ENCODE measurements at places on chromosomes 2 and 18.
A peak's percentile ranks its signal among the peaks of the same experiment; 100 is the strongest.

DNA sequence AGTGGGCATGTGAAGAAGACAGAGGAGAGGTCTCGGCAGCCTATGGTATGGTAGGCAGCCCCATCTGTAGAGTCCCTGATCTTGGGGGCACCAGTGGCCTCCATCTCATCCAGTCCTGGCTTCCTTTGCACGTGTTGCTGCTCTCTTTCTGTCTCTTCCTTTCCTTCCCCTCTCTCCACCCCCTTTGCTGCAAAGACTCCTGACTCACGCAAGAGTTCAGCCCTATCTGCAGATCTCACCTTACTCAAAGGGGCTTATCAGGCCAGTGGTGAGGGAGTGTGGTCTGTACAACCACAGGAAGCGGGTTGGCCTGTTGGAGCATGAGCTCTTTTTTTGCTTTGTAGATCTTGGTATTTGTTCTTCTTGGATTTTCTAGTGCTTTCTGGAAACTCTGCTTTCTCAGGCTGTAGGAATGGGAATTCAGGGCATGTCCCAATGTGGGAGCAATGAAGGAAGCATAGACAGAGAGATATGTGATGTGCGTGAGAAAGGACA is 14.6 kb upstream of the NT5DC4 start:
- DNase-seq, result peak; percentile 95

DNA sequence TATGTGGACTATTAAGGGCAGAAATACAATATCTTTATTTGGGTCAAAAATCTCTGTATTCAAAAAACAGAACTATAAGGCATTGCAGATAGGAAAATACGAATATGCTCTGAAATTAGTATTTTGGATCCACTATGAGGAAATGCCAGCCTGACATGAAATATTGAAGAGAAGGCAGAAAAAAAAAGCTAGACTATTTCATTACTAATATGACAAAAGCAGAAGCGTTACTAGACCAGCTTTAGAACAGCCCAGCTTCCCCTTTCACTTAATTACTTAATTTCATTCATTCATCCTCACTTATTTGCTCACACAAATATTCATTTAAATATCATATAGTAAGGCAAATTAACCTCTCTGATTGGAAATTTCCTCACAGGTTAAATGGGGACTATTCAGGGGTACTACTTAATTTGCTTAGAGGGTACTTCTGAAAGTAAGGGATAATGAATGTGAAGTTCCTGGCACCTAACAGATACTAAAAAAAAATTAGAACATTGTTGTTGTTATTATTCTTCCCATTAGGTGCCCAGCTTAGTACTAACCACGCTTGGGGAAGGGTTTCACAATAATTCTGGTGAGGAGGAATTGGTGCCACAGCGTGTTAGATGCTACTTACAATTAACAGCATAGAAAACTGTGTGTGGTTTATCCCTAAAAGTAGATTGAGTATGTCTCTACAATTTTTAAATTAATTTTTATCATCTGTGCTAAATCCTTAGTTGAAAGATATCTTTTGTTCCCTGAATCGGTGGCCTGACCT is 71.1 kb upstream of the CTLA4 start:
- no peak for DNase-seq

- no peak for DNase-seq
Measured at GRCh38 chr2:238554468-238555315, 128.0 kb downstream of the ASB1 start.

DNA sequence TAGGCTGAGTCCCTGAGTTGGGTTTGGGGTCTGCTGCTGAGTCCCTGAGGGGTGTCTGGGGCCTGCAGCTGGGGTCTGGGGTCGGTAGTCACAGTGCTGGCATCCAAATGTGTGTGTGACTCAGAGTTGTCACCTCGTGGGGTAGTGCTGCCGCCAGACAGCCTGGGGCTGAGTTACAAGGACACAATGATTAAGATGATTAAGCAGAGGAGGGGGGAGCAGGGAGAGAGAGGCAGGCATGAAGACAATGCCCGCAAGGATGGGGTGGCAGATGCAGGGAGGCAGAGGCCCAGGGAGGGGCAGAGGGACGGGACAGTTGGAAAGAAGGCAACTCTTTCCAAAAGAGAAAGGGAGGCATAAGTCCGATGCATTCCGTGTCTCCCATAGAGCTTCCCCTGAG is 120.2 kb downstream of the CELF4 start:
- DNase-seq, result no peak

DNA sequence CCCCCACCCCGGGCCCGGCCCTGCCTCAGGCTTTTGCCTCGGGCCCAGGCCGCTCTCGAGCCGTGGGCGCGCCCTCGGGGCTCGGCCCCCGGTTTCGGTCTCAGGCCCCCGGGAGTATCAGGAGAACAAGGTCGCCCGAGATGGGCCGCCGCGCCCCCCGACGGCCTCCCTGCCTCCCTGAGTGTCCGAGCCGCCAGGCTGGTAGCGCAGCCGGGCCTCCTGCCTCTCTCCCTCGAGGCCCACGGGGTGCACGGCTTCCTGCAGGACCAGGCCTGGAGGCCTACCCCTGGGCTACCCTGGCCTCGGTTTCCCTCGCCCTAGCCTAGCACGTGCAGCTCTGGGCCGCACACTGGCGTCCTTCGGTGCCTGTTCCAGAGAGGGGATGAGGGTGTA is 8.4 kb downstream of the GBX2 start:
- no peak for DNase-seq

GRCh38 chr18:55795101-55795669 is 207.2 kb upstream of the TCF4 start:
- DNase-seq, result no peak

DNA sequence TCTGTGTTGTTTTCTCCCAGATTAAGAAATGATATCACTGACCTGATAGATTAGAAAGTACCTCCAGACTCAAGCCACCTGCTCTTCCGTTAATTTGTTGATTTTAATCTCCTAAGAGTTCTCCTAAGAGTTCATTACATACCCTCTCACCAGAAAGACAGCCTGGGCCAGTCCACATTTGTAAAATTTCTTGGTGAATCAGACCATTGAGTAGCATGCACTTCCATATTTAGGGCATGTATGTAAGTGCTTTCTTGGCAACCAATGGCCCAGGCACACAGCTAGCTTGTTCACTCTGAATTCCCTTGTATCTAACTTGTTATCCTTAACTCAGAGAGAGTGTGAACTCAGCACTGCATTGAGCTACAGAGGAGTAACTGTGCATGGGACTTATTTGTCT is 158.1 kb upstream of the ACAA2 start:
- DNase-seq, result no peak

DNA sequence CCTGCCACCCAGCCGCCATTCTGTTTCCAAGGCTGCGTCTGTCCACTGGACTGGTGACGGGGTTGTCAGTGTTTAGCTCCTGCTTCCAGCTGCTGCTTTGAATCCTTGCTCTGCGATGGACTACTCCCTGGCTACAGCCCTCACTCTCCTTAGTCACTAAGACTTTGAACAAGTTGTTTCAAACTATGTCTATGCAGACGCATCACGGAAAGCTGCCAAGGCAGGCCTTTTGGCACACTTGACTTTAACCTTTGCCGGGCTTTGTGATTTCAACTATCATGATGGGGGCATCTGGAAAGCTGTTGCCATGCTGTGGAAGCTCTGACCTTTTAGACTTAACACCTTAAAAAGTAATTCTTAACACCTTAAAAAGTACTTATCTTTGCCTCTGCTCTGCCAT is 54.4 kb downstream of the PDE11A start:
- no peak for DNase-seq

- DNase-seq, result no peak
Measured at GRCh38 chr2:72695676-72696075, 130.2 kb downstream of the EXOC6B start.

GRCh38 chr2:119088416-119088815 is 70.1 kb downstream of the C1QL2 start:
- DNase-seq, result no peak

GRCh38 chr18:50097702-50098101 is 97.2 kb downstream of the MYO5B start:
- no peak for DNase-seq

- DNase-seq, result no peak
Measured at GRCh38 chr2:138187221-138187620, 222.9 kb downstream of the HNMT start.

- no peak for DNase-seq
Measured at GRCh38 chr18:73908323-73908722, 239.3 kb downstream of the FBXO15 start.

- no peak for DNase-seq
Measured at GRCh38 chr18:11134940-11135339, 14.4 kb downstream of the PIEZO2 start.

GRCh38 chr2:201974171-201975100 is 59.2 kb upstream of the FZD7 start:
- no peak for DNase-seq

DNA sequence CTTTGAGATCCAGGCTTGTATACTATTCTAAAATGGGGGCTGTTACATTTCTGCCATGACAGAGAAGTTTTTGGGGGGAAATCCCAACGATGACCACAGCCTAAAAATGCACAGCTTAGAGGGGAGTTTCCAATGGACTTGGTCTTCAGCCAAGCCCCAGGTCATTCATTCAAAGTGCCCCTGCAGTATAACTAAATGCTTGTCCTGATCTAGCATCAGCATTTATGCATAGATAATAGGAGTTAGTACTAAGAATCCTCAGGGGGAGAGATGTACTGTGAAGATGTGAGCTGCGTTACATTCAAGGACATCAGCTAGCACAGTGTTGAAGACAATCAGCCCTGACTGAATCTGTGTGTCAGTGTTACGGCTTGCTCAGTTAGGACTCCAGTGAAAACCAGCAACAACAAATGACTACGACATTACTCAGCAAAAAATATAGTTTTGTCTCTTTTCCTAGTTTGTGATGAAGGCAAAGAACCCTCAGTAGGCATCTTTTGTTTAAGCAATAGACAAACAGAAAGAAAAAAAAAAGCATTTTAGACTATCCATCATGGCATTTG is 160.9 kb downstream of the ZEB2 start:
- no peak for DNase-seq

GRCh38 chr2:39266139-39266805 is 22.5 kb upstream of the CDKL4 start:
- peak; percentile 10 for DNase-seq

GRCh38 chr2:222592176-222592575 is 63.7 kb downstream of the FARSB start:
- no peak for DNase-seq

- no peak for DNase-seq
Measured at GRCh38 chr2:61109291-61109690, 43.6 kb downstream of the SANBR start.

- no peak for DNase-seq
Measured at GRCh38 chr2:62785810-62786597, 80.5 kb downstream of the EHBP1 start.

GRCh38 chr2:169091256-169091655 is 21.9 kb downstream of the DHRS9 start:
- no peak for DNase-seq

DNA sequence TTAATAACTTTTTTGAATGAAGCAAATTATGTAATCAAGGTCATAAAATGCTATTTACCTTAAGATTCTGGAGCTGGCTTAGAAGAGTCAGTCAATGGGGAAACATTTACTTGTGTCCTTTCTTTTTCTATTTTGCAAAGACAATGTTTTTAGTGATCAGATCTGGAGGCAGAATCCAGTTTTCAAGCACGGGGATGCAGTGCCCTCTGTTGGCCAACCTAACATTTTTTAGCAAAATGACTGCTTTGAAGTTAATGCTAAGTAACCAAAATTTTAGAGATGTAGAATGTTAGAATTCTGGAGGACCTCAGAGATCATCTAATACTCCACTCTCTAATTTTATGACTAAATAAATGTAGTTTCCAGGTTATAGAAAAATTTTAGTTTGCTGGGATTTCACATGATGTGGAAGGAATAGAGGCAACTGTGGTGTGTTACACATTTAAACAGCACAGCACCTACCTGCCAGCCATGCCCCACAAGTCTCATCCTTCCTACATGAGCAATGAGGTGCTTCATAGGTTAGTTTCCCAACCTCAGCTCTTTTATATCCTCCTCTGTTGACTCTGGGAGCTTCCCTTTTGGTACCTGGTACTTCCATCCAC is 23.6 kb upstream of the SLC9A4 start:
- DNase-seq, result peak; percentile 19

DNA sequence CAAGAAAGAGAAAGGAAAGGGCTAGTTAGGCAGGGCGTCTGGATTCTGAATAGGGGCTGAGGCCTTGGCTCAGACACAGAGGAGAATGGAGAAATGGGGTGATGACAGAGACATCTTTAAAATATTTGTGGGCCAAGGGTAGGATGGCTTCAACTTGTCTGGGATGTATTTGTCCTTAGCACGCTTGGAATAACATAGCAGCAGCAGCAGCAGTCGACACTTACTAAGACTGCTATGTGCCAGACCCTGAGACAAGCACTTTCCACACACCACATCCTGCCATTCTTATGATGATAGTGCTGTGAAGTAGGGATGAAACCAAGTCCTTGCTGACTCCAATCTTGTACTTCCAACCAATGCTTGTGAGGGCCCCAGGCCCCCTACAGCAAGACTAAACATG is 2.6 kb downstream of the IL1RL1 start:
- DNase-seq, result no peak

DNA sequence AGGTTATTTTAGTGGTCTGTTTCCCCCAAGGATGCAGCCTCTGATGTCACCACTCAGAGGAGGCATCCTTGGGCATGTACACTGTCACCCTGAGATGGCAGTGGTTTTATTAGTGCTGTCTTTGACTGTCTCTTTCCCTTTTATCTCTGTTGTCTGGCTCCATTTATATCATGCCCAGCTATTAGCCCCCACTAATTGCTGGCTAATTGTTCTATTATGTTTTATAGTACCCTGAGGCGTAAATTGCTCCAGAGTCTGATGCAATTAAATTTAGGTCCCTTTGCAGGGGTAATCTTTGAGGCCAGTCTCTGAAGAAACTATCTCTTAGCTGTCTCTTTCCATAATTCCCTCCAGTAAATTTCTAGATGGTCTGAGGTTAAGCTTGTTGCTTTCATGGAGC is 301.0 kb upstream of the KLHL29 start:
- DNase-seq, result no peak

DNA sequence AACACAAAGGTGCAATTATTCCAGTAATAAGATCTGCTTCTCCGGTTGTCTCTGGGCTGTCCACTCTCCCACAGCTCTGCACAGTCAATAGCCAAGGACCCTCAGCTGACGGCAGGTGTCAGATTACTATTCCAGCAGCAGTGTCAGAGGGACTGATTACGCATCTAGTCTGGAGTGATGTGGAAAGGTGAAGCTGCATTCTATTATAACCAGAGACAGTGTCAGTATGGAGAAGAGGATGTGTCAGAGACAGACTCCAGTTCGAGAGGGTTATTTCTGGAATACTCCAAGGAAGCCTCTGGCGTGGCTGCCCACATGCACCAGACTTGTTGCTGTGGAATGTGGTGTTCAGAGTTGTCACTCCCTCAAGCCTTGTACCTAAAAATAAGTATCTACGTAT is 163.6 kb upstream of the TMEM200C start:
- DNase-seq, result no peak
